ENCODE measurements at places on chromosomes 6 and 20.

- DNase-seq: no peak
Measured at GRCh38 chr20:53850319-53850718, 220.1 kb downstream of the BCAS1 start.

GRCh38 chr6:7139835-7140470 lies 32.2 kb downstream of the RREB1 start:
- no peak for DNase-seq

- DNase-seq: no peak
Measured at GRCh38 chr6:156686301-156686994, 90.7 kb upstream of the ARID1B start.

DNA sequence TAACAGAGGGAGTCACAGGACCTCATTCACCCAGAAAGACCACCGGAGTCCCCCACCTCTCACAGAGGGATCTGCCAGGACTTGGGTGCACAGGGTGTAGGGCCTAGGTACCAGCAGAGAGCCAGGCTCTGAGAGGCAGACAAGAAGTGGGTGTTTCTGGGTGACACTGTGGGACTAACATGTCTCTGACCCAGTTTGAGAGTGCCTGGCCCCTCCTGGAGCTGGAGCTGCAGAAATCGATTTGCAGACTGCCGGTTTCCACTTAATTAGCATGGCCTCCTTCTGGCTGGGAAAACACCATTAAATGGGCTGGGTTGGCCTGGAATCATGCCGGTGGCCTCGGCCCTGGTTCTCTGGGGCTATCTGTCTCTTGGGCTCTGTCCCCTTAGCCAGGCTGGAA lies 59.2 kb downstream of the PPP1R16B start:
- no peak for DNase-seq

DNA sequence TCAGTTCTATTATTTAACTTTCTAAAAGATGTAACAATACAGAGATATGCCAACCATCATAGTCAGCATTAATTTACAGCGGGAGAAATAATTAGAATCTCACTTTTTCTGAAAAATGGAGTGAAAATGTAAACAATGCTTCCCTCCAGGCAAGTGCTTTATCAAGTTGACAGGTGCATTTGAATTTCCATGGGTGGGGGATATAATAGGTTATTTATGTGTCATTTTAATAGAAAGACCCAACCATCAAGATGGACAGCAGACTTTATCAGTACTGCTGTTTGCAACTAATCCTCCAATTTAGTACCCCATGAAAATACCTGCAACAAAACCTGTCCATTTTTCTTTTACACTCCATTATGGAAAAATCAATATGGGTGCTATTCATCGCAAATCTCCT lies 780.1 kb downstream of the TFAP2A start:
- no peak for DNase-seq

DNA sequence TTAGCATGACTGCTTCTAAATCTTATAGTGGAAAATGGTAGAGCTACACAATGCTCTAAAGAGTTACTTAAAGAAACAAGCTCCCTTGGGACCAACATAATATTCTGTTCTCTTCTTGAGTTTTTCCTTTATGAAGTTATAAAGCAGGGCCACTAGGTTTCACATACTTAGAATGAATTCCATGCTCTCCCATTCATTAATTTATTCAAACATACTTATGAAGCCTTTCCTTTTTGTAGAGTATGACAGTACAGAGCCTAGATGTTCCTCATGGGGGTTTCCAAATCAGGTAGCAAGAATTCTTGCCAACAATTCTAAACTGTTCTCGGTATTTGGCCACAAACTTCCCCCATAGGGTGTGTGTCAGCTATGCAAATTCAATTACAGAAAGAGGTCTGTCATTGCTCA lies 20.6 kb upstream of the FABP7 start:
- no peak for DNase-seq

GRCh38 chr20:38635721-38636288 lies 34.2 kb downstream of the ARHGAP40 start:
- DNase-seq: no peak

- no peak for DNase-seq
Measured at GRCh38 chr20:54048481-54048880, 21.9 kb downstream of the BCAS1 start.

GRCh38 chr6:151265282-151265681 lies 25.5 kb downstream of the AKAP12 start:
- DNase-seq: no peak

DNA sequence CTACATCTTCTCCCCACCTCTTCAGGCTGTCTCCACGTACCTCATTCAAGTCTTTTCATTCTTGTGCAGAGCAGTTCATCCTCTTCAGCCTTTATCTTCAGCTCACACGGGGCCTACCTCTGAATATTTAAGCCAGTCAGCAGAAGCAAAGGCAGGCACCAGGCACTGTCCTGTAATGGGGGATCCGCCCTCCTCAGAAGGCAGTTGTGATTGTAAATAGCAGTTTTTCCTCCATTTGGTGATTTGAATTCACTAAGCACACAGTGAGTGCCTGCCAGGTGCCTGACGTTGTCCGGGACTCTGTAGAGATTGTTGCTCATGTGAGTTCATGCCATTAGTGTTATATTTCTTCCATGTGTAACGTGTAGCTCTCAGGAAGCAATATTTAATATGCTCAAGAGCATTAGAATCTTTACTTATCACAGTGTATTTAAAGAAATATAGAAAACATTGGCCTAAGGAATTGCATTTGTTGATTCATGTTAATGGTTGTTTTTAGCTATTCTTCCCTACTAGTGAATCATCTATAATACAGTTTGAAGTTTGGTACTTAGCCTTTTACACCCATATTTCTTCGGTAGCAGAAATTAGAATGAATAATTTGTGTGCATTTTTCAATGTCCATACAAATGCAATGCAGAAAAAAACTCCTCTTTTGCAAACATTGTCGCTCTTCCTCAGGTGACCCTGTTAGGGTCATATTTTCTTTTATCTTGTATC lies 17.9 kb downstream of the BPHL start:
- no peak for DNase-seq

DNA sequence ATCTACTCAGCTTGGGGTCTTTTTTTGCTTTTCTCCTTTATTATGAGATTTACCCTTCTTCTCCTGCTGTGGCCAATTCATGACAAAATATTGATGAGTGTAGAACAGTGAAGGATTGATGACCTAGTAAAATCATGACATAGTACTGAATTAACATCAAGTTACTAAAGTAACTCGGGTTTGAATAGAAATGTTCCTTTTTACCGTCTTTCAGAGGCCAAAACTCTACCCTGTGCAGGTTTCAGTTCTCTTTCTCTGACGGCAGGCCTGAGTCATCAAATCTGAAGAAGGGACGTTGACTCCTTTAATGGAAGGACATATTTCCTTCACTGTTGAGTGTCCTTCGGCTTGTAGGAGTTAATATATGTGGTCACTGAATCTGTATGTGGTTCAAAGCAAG lies 80.7 kb downstream of the RREB1 start:
- no peak for DNase-seq

- no peak for DNase-seq
Measured at GRCh38 chr6:25280344-25281074, 1.3 kb downstream of the CARMIL1 start.

GRCh38 chr20:10115021-10115420 lies 80.2 kb downstream of the ANKEF1 start:
- no peak for DNase-seq

DNA sequence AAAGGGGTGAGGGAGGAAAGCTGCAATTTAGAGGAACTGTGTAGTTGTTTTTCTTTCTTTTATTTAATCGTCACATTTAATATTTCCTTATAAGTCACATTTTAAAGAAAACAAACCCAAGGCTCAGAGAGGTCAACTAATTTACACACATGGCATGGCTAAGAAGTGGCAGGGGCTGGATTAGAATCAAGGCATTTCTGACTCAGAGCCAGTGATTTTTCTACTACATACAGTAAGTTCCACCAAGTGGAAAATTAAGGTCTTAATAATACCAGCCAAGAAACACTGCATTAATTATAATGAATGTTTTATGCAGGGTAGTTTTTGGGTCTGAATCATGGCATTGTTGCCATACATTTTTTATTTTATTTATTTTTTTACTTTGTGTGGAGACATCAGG lies 607.7 kb upstream of the CITED2 start:
- DNase-seq: no peak

DNA sequence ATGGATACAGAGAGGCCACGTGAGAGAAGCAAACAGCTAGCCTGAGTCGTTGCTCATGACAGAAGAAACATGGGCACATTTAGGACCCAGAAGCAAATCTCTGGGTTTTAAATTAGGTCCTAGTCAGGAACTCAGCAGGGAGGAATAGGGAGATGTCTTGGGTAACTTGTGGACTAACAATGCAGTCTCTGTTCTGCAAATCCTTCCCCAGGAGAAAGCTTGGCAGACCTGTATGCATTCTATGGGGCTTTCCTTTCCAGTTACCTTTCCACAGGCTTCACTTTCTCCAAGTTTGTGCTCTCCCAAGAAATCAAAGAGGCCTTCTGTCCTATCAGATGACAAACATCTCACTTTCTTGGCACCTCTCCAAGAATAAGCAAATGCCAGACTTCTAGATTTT lies 47.2 kb upstream of the PLCB4 start:
- no peak for DNase-seq

All from activated naive CD8-positive, alpha-beta T cell treated with anti-CD3 and anti-CD28 coated beads, Interleukin-2, amount 50 U/mL, for 16 hours (primary cell).